ENCODE measurements at places on chromosomes 5 and 9. TPM values are rescaled to one million over a fixed set of nuclear protein-coding genes. Genes with fewer than 3 reads are reported as not detected.

Gene TNFSF8
- 0.34 TPM for polyA plus RNA-seq

Gene ANKRD18A
- polyA plus RNA-seq: 0.56 TPM

Gene PTGS1
- polyA plus RNA-seq: 1.3 TPM

Gene CARD6
- 9.9 TPM for polyA plus RNA-seq

Gene CDH9
- 0.15 TPM for polyA plus RNA-seq

All from adrenal gland (tissue), 19 donors.